ENCODE measurements at places on chromosomes 4 and X. TPM values are rescaled to one million over a fixed set of nuclear protein-coding genes. Genes with fewer than 3 reads are reported as not detected.

Gene RHOXF2
- not detected for total RNA-seq

- peaks cover 19% of the 10 kb centered on the region for H3K4me1 ChIP-seq
- no peak for DNase-seq
- H3K27ac ChIP-seq, result no peak overlapping the region
- peaks cover 75% of the 10 kb centered on the region for H3K36me3 ChIP-seq
- no peaks in the 10 kb centered on the region for H3K27me3 ChIP-seq
- no peak overlapping the region for H3K4me3 ChIP-seq
These were observed 46.7 kb downstream of the PCGF3 start for GRCh38 chr4:752196-752861.

Gene CFP
- total RNA-seq, result 2.9 TPM

- no peaks in the 10 kb centered on the region for H3K36me3 ChIP-seq
- H3K4me1 ChIP-seq, result peaks cover 6% of the 10 kb centered on the region
- no peak overlapping the region for H3K27ac ChIP-seq
- H3K4me3 ChIP-seq, result no peak overlapping the region
These were observed 33.0 kb downstream of the GRIA3 start for GRCh38 chrX:123217077-123217476.

DNA sequence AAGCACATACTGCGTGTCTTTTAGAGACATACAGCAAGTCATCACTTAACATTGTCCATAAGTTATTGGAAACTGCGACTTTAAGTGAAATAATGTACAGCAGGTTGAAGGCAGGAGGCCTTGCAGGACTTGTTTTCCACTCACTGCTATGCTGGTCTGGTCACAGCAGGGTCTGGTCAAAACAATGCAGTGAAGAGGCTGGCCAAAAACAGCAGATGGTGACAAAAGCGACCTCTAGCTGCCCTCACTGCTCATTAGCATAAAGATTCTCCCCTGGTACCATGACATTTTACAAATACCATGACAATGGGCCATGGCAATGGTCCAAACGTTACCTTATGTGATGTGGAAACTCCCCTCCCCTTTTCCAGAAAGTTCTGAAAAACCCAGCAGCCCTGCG is 1283.6 kb downstream of the FSTL5 start:
- no peaks in the 10 kb centered on the region for H3K27me3 ChIP-seq
- H3K4me1 ChIP-seq, result no peaks in the 10 kb centered on the region
- no peak overlapping the region for H3K27ac ChIP-seq
- no peaks in the 10 kb centered on the region for H3K36me3 ChIP-seq
- no peak for DNase-seq
- H3K4me3 ChIP-seq, result no peak overlapping the region

- DNase-seq, result no peak
- no peaks in the 10 kb centered on the region for H3K4me1 ChIP-seq
- H3K27ac ChIP-seq, result no peak overlapping the region
- H3K4me3 ChIP-seq, result no peak overlapping the region
These were observed 62.6 kb downstream of the GLRA2 start for GRCh38 chrX:14591976-14592375.

- H3K4me1 ChIP-seq, result peaks cover 22% of the 10 kb centered on the region
- no peak overlapping the region for H3K27ac ChIP-seq
- no peaks in the 10 kb centered on the region for H3K27me3 ChIP-seq
- no peaks in the 10 kb centered on the region for H3K36me3 ChIP-seq
These were observed 2.0 kb upstream of the CFAP97 start for GRCh38 chr4:185205697-185206342.

Gene MAGEB3
- not detected for total RNA-seq

- H3K27me3 ChIP-seq, result no peaks in the 10 kb centered on the region
- H3K27ac ChIP-seq, result no peak overlapping the region
- no peak overlapping the region for H3K4me3 ChIP-seq
- no peaks in the 10 kb centered on the region for H3K36me3 ChIP-seq
- no peak for DNase-seq
These were observed 75.1 kb upstream of the CXorf66 start for GRCh38 chrX:140040386-140040785.

DNA sequence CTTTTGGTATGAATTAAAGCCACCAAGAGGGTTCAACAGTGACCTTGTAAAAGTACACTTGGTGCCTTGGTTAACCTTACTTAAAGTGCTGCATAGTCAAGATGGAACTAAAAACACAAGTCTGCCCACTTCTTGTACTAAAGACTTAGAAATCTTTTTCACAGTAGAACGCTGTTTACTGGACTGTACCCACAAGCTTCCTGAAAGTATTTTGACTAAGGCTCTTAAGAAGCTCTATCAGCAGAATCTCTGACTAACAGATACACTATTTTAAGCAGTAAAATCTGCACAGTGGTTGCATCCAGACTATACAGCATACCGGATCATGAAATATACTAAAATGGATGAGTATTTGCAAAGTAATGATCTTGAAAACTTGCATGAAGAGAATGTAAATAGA is 7.2 kb downstream of the RAB28 start:
- H3K27ac ChIP-seq, result no peak overlapping the region
- H3K27me3 ChIP-seq, result no peaks in the 10 kb centered on the region
- no peaks in the 10 kb centered on the region for H3K4me1 ChIP-seq

GRCh38 chrX:68847172-68847571 is 18.4 kb downstream of the EFNB1 start:
- peaks cover 2% of the 10 kb centered on the region for H3K27me3 ChIP-seq
- DNase-seq, result no peak
- H3K27ac ChIP-seq, result peak overlapping the region; percentile 52
- peaks cover 23% of the 10 kb centered on the region for H3K4me1 ChIP-seq
- no peak overlapping the region for H3K4me3 ChIP-seq

DNA sequence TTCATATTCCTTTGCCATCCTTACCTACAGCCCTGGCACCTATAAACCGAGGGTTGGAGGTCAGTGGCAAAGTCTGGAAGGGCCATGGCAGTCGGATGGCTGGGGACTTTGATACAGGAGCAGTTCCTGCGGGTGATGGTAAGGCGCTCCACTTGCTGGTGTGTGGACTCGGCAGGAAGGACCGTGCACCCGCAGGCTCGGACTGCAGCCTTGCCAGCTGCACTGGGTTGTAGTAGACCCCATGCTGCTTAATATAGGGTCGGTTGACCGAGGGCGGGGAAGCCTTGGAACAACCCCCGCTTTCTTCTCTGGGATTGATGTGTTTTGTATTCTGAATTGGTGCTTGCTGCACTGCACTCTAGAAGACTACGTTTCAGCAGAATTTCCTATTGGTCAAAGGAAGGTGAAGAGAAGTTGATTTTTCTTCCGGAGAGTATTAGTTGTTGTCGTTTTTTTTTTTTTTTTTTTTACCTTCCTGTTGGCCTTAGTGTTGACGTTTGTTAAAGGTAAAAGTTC is 638 bp downstream of the BLTP1 start:
- no peaks in the 10 kb centered on the region for H3K4me1 ChIP-seq
- no peaks in the 10 kb centered on the region for H3K27me3 ChIP-seq
- H3K36me3 ChIP-seq, result peaks cover 5% of the 10 kb centered on the region
- peak; percentile 35 for DNase-seq
- peak overlapping the region; percentile 84 for H3K27ac ChIP-seq

- H3K27ac ChIP-seq, result no peak overlapping the region
- H3K27me3 ChIP-seq, result no peaks in the 10 kb centered on the region
- H3K4me1 ChIP-seq, result no peaks in the 10 kb centered on the region
- DNase-seq, result peak; percentile 68
- H3K36me3 ChIP-seq, result no peaks in the 10 kb centered on the region
- no peak overlapping the region for H3K4me3 ChIP-seq
These were observed 6.4 kb upstream of the FGG start for GRCh38 chr4:154618708-154619315.

- no peaks in the 10 kb centered on the region for H3K36me3 ChIP-seq
- no peak overlapping the region for H3K27ac ChIP-seq
- no peaks in the 10 kb centered on the region for H3K4me1 ChIP-seq
These were observed 36.4 kb downstream of the NLRP2B start for GRCh38 chrX:57643698-57644097.

DNA sequence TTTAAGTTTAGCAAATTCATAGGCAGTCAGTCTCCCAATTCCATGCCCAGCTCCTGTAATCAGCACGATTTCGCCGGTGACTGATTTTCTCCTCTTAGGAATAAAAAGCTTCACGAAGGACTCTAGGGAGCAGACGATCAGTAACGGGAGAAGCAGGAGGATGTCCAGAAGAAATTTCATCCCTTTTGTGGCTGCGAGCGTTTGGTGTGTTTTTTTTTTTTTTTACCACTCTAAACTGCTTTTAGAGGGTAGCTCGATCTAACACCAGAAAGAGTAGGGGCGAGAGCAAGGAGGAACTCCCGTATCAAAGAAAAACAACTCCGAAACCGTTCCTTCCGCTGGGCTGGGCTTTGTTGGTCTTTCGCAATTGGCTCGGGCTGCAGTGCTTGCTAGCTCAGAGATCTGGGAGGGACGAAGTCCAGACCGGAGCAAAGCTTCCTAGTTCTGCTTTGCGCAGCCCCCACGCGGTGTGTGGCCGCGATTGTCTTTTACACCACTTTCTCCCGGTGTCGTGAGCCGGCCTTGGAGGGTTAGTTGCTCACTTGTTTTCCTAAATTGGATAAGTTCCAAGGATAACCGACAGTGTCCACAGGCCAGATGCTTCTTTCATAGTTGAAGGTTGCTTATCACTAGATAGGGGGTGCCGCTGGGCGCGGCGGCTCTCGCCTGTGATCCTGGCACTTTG is at the start of gene HSD17B11:
Gene HSD17B11 (minus strand): TSS at position 298 of the 685 bp plus-strand sequence. CDS start 118 bp downstream, at position 180.
- H3K4me3 ChIP-seq, result peak within 1 kb of the TSS; percentile 78
- no peaks in the 10 kb centered on the region for H3K27me3 ChIP-seq
- peaks cover 11% of the 10 kb centered on the region for H3K4me1 ChIP-seq

DNA sequence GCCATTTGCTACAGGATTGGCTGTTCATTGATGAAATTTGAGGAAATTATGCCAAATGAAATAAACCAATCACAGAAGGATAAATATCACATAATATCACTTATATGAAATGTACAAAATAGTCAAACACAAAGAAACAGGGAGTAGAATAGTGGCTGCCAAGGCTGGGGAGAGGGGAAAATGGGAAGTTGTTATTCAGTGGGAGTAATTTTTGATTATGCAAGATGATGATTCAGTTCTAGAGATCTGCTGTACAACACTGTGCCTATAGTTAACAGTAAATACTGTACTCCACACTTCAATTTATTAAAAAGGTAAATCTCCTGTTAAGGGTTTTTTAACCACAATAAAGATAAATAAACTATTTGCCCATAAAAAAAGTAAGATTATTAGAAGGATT is 101.1 kb downstream of the TMA16 start:
- H3K4me1 ChIP-seq, result no peaks in the 10 kb centered on the region
- H3K4me3 ChIP-seq, result no peak overlapping the region
- H3K36me3 ChIP-seq, result no peaks in the 10 kb centered on the region
- H3K27ac ChIP-seq, result no peak overlapping the region

Gene SSX2
- total RNA-seq, result not detected

GRCh38 chr4:123444290-123444731 is 47.7 kb downstream of the SPRY1 start:
- DNase-seq, result peak; percentile 58
- H3K4me1 ChIP-seq, result peaks cover 6% of the 10 kb centered on the region
- no peaks in the 10 kb centered on the region for H3K27me3 ChIP-seq
- H3K36me3 ChIP-seq, result no peaks in the 10 kb centered on the region

DNA sequence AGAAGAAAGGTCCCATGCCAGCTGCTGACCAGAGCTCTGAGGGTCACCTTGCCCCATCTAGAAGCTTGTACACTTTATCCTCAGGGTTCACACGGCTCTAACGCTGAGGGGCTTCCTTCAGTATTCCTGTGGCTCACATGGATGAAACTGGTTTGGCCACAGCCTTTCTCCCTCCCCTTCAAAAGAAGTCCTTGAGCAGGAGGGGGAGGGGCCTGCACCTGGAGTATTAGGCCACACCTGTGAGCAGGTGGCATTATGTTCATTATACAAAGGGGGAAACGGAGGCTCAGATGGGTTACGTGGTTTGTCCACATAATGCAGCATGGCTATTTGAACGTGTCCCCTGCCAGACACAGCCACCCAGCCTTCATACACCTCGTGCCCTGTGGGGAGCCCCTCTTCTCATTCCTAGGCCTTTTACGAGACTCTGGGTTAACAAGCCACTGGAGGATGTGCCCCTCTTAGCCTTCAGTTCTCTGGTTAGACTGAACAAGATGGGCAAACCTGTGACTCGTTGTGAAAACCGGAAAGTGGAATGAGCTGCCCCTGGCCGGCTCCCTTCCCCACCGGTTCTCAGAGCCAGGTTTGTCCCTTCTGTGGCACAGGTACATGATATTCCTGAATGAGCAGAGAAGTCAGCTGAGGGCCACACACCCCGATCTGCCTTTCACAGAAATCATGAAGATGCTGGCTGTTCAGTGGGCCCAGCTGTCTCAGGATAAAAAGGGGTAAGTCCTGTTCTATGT is 27.2 kb upstream of the JAKMIP1 start:
- H3K27ac ChIP-seq, result no peak overlapping the region
- H3K4me1 ChIP-seq, result peaks cover 39% of the 10 kb centered on the region
- H3K4me3 ChIP-seq, result no peak overlapping the region
- H3K36me3 ChIP-seq, result peaks cover 6% of the 10 kb centered on the region
- no peaks in the 10 kb centered on the region for H3K27me3 ChIP-seq
- no peak for DNase-seq

All from spinal cord (tissue), 10 donors.